ENCODE measurements at places on chromosomes 16 and 17.

- DNase-seq = peak; percentile 69
Observed at GRCh38 chr17:1617620-1618174, 10.9 kb downstream of the SLC43A2 start.

DNA sequence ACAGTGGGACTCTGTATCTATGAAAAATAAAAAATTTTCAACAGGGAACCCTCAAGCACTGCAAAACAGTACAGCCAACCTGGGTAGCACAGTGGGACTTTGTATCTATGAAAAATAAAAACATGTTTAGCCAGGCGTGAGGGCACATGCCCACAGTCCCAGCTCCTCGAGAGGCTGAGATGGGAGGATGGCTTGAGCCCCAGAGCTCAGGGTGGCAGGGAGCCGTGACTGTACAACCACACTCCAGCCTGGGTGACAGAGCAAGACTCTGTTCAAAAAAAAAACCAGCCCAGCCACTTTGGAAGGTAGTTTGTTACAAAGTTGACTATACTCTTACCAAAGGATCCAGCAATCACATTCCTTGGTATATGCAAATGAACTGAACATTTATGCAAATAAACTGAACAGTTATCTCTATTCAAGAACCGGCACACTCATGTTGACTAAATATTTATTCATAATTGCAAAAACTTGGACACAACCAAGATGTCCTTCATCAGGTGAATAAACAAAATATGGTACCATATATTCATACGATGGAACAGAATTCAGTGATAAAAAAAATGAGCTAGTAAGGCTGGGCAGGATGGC is 5.2 kb downstream of the RPH3AL start:
- DNase-seq = no peak

GRCh38 chr16:64151990-64152767 is 969.7 kb downstream of the CDH11 start:
- DNase-seq = no peak

- no peak for DNase-seq
Observed at GRCh38 chr16:12220766-12221165, 244.2 kb downstream of the SNX29 start.

DNA sequence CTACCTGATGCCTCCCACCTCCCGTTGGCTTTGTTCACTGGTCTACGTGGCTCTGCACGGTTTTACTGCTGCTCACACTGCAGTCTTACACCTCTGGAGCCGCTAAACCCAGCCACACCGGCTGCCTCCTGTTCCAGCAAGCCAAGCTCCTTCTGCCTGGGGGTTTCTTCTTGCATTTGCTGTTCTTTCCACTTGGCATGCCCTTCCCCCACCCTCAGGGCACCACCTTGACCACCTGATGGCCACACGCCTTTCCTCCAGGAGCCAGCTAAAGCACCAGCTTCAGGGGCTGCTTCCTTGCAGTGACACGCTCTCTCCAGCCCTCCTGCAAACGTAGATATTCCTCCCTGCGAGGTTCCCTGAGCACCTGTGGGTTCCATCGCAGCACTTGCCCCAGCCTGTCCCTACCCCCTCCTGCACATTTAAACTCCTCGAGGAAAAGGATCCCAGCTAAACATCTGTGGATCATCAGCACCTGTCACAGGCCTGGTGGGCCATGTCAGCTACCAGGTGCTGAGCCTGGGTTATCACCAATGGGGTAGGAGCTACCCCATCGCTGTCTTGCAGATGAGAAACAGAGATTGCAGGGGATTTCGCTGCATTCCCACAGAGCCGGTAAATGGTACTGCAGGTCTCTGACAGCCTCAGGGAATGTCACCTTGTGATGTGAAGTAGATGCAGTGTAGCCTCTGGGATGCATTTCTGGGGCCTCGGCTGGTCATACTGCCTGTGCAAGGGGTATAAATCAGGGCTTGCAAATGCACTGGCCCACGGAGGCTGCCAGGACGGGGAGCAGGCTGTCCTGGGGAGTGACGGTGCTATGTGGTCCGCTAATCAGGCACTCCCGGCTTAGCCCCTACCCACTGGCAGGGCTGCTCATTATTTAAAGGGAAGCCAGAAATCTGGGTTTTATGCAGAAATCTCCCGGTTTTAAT is 285.2 kb downstream of the CPPED1 start:
- no peak for DNase-seq

GRCh38 chr16:9932000-9932399 is 250.2 kb downstream of the GRIN2A start:
- DNase-seq = no peak

DNA sequence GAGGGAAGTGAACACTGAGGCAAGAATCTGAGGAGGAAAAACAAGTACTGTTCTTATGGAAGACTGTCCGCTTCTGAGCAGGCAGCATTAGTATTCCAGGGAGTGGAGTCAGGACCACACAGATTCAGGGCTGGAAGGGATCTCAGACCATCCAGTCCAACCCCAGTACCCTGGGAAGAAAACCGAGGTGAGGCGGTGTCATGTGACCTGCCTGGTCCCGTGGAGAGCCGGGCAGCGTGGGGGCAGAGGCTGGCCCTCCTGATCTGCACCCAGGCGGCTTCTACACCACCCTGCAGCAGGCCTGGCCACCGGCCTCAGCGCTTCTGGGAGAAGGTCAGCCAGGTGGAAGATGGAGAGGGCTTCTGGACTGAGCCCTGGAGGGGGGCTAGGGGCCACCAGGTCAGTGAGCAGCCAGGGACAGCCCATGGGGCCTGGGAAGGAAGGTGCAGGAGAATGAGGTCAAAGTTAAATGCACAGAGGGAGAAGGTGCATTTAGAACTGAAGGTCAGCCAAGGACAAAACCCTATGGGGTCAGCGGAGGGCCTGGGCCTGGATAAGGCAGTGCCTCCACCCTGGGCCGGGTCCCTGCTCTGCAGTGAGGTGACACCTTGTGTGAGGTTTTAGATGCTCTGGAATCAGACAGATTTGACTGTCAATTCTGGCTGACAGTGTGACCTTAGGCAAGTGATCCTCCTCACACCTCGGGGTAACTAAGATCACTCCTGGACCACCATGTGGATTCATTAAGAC is 45.9 kb downstream of the VAC14 start:
- DNase-seq = no peak

GRCh38 chr17:80706463-80706867 is 161.8 kb downstream of the RPTOR start:
- DNase-seq = no peak

Data from right cardiac atrium (tissue), 5 donors.